Urothelium cell line (cell line): ENCODE measurements at places on chromosomes 3 and 15.

DNA sequence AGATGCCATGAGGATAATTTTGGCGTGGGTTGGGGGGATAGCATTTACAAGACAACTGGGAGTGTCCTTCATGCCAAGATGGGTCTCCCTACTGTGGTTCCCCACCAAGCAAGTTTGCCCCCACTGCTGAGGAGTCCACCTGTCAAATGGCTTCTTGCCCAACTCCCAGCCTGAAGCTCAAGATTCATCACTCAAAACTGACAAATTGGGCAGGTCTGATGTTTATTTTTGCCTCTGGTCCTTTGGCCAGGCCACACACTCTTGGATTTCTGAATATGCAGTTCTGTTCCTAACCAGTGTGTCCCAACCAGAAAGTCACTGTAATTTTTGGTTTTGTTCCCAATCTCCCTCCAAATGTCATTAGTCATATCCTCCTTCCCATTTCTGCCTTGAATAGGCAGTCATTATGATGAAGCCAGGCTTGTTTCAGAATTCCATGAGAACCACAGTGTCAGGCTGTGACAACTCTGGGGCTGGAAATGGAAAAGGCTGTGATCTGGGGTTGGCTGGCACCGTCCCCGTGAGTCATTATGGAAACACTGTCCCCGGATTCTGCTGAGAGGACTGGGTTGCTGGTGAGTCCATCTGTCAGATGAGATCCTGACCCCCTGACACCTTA, 29.3 kb upstream of the MEF2A start:
- peak; percentile 64 for DNase-seq

GRCh38 chr3:65664446-65664845, 374.3 kb downstream of the MAGI1 start:
- DNase-seq: no peak

GRCh38 chr3:12556314-12556689, 585 bp upstream of the MKRN2 start:
- no peak for DNase-seq

- DNase-seq: no peak
Measured at GRCh38 chr15:85973584-85974347, 105.9 kb upstream of the AGBL1 start.

DNA sequence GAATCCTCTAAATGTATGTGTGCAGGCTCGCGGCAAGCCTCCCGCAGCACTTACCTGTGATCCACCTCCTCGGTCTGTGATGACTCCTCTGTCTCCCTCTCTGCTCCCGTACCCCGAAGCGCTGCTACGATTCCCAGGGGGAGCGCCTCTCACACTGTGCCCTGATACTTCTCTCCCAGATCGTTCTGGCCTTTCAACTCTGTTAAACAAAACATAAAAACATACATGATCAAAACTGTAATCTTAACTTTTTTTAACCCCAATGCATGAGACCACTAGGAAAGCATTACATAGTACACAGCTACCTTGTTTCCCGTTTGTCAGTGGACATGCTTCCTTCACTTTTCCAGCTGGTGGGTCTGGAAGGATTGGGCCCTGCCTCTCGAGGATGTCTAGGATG, 46.6 kb downstream of the SLTM start:
- no peak for DNase-seq

- no peak for DNase-seq
Measured at GRCh38 chr15:37037850-37038715, 62.3 kb downstream of the MEIS2 start.

DNA sequence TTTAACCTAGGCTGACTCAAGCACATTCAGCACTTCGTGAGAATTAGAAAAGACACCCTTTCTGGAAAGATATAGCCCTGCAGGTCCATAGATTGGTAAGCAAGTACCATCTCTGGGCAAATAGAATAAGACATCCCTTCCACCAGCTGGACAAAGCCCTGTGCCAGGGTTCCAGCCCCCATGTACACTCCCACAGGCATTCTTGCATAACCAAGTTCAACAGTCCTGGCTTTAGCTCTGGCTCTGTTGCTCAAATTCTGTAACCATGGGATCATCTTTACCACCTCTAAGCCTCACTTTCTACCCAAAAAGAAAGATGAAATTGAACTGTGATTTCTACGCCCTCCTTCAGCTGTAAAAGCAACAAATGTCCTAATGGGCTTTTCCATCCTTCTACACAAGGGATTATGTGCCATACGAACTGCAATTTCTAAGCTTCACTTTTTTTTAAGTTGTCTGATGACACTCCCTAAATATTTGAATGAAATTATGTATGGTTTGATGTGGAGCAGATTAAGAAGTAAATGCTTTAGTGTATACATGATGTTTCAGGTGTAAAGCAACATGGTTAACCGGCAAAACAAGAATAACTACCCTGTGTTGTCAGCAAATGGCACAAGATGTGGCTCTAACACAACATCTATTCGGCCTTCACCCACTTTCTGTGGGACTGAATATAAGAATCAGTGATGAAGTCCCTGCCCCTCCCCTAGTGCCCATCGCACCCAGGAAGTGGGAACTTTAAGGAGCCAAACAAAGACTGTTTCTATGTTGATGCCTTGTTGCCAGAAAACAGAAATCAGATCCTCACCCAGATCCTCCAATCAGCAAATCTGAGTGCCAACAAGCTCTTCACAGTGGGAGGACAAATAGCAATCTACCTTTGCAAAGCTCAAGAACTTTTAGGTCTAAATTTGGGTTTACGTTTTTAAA, 165.7 kb downstream of the P3H2 start:
- DNase-seq: no peak

DNA sequence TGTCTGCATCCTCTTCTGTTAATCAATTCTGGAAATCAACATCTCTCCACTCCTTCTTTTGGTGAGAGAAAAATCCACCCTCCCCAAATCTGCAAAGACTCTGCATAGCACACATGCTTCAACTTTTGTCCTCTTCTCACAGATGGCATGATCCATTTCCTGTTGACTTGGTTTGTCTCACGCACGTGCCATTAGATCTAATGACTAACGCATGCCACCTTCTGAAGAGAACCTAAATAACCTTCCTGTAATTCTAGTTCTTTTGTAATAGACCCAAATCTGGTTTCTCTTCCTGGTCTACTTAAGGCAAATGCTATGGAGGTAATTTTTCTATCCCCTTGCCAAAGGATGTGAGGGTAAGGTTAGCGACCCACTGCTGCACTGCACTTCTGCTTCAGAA, 51.0 kb upstream of the ATOSA start:
- no peak for DNase-seq

DNA sequence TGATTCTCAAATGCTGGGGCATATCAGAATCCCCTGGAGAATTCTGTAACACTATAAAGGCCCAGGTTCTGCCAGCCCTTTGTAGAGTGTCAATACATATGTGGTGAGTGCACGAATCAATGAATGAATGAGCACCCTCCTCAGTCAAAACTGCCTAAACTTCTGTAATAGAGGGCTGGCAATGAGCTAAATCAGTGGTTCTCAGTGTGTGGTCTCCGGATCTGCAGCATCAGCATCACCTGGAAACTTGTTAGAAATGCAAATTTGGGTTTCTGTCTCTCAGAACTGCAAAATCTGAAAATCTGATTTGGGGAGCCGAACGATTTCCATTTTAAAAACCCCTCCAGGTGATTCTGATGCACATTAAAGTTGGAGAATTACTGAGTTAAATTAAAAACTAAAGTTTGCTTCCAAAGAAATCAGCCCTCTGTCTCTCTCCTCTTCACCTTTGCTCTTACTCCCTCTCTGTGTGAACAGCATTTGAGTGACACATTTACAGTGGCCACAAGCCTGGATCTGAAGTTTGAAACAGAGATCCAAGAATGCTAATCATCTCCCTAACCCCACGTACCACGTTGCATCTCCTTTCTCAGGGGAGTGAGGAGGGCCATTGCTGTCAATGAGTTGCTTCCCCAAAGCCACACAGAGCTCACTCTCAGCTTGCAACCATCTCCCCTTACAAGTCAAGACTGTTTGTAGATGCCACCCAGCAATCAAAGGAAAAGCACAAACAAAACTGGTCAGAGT, 109.5 kb downstream of the STAC start:
- DNase-seq: no peak

DNA sequence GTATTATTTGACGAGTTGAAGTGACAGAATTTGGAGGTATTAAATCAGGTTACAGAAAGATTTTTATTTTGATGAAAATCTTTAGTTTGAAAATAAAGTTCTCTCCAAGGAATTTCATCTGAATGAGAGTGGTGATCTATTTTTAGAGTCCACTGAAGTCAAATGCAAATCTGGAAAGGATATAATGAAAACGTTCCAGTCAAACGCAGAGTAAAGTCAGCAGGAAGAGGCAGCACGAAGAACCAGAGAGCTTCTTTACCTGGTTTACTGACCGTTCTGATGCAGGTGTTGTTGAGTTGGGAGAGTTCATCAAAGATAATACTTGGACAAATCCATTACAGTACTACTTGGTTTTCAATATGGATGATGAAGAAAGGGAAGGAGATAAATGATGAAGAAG, 8.7 kb downstream of the P2RY14 start:
- no peak for DNase-seq

DNA sequence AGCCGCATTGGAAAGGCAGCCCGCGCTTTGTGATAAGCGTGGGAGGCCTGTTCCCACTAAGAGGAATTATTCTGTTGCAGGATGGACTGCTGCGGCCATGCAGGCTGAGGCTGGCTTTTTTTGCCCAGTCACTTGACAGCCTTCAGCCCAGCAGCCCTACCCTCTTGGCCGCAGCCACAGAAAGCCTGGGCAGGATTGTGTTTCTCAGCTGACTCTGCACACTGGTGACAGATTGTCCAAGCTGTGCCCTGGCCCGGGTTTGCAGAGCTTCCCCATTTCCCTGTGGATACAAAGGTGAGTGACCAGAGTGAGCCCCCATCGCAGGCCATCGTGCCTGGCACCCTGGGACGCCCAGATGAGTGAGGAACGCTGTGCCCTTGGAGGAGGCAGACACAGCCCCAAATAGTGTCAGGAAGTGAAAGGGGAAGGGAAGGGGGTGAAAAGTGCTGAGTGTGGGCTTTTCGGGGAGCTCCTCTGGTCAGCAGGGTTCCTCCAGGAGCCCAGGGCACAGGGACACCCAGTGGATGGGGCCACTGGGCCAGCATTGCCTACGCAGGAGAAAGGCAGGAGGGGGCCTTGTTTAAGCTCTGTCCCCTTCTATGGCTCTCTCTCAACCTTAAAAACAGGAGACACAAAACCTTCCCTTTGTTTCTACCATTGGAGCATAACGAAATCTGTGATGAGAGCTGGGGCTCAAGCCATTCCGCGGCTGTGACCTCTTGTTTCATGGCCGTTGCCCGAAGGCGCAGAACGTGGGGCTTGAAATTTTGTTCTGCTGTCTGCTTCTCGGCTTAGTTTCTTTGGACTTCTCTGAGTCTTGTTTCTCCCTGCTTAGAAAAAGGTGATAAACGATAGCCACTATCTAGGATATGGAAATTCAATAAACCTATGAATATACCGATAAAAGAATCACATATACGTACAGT, 91.5 kb upstream of the MEF2A start:
- DNase-seq: no peak

GRCh38 chr15:40342416-40343320, 1.9 kb upstream of the CCDC9B start:
- no peak for DNase-seq

DNA sequence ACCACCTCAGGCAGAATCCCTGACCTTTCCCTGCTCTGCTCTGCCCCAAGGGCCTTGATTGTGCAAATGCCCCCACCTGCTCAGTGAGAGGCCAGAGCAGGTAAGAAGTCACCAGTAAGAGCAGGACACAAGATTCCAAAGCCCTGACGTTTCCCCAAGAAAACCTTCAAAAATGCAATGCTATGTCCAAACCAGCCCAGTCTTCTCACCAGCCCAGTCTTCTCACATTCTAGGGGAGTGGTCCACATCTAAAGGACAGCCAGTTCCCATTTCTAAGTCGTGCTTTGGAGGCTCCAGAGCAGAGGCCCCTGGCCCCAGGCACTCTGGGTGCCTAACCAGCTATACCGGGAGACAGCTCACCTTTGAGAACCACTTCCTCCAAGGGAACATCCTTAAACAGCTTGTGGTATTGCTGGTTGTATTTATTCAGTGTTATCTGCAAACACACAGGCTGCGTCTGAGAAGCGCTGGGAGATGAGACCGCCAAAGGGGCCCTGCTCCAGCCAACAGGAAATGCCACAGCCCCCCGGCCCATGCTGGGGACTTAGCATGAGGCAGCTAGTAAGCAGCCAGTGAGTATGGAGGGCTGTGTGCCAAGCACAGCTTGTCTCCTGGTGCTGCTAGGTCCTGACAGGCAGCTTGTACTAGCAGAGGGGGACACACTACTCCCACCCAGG, 29.3 kb downstream of the GRAMD2A start:
- no peak for DNase-seq

- no peak for DNase-seq
Measured at GRCh38 chr3:115758076-115758763, 134.9 kb downstream of the GAP43 start.

DNA sequence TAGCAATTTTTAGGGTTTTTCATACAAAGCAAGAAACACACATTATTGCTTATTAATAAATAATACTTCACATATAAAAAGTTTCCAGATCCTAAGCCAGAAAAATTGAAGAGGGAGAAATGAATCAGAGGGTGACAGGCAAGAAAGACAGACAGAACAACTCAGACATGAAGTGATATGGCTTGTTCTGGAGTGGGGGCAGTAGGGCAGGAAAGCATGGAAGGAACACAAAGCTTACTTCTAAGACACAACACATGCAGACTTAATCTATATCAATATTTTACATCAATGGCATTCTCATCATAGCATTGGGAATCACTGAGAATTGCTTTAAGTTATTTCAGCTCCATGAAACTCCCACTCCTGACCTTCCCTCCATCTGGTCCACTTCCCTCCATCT, 24.4 kb downstream of the TNIK start:
- no peak for DNase-seq

DNA sequence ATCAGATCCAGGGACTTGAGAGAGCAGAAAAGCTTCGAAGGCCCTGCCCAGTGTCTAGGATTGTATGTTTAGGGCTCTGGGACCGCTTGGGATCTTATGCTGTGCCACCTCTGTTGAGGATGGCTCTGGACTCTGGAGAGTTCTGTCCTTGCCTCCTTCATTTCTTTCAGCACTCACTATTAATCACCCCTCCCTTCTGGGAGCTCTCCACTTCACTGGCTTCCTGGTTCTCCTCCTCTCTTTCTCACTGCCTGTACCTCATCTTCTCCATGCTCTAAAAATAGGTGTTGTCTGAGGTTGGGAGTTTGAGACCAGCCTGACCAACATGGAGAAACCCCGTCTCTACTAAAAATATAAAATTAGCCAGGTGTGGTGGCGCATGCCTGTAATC, 17.3 kb downstream of the MAPKBP1 start:
- no peak for DNase-seq

GRCh38 chr3:185693985-185694653, 108.0 kb downstream of the SENP2 start:
- no peak for DNase-seq
